Left kidney (tissue), 8 donors: ENCODE measurements at places on chromosomes 3 and 15. TPM values are rescaled to one million over a fixed set of nuclear protein-coding genes. Genes with fewer than 3 reads are reported as not detected.

MUC20 gene
- 32.5 TPM for polyA plus RNA-seq

MNS1 gene
- 35.2 TPM for polyA plus RNA-seq

CD200 gene
- polyA plus RNA-seq: 41.6 TPM

PLA2G4E gene
- polyA plus RNA-seq: not detected

EFHB gene
- 2.5 TPM for polyA plus RNA-seq
